ENCODE measurements at places on chromosomes 1 and 21.

DNA sequence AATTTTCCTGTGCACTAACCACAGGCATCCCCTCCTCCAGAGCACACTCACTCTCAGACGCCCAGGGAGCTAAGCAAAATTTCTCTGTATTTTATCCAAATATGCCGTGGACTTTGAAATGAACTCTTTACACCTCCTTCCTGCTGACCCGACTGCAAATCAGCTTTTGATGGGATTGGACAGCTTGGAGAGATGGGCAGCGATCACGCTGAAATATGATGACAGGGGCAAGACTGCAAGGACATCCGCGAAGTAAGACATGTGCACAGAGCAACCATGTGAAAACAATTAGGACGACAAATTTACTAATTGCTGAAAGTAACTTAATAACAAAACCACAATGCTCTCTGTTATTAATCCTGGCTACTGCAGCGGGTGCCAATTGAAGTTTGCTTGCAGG, 64.6 kb upstream of the CLDN14 start:
- no peak for DNase-seq

- no peak for DNase-seq
These were observed 63.5 kb downstream of the ETS2 start for GRCh38 chr21:38869196-38869595.

DNA sequence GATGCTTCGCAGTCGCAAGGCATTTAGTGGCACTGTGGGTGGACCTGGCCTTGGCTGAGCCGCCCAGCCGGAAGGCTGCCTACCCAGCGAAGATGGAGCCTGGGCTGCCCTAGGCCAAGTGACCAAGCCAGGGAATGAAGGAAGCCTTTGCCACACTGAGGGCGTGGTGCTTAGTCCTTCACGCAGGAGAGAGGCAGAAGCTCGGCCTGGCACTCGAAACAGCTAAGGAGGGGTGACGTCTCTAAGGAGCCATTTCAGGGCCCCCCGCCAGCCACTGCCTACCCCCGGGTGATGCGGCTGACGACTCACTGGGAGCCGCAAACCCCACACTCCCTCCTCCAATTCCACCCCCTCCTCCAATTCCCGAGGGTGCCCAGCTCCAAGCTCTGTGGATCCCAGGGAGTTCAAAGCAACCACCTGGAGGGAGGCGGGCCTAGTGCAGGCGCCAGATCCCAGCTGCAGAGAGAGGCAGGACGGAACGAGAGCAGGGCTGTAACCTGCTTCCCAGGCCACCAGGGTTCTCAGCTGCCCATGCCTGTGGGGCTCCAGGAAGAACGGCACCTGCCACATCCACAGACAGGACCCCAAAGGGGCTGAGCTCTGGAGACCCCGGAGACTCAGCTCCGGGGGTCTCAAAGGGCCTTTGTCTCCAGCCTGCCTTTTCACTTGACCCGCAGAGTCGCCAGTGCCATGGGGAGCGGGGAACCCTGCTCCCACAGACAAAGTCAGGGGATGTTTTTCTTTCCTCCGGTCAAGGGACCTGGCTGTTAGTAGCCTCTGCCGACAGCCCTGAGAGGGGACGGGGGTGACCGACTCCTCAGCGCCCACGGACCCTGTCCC, 75.8 kb downstream of the ARHGEF16 start:
- DNase-seq: no peak

DNA sequence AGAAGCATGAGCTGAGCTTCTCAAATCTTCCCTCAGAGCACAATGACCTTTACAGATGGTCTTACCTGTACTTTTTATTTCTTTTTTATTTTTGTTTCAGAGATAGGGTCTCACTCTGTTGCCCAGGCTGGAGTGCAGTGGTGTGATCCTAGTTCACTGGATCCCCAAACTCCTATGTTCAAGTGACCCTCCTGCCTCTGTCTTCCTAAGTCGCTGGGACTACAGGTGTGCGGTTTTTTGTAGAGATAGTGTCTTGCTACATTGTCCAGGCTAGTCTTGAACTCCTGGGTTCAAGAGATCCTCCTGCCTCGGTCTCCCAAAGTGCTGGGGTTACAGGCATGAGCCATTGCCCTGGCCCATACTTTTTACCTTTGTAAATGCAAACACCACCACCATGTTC, 56.0 kb upstream of the LPGAT1 start:
- no peak for DNase-seq

DNA sequence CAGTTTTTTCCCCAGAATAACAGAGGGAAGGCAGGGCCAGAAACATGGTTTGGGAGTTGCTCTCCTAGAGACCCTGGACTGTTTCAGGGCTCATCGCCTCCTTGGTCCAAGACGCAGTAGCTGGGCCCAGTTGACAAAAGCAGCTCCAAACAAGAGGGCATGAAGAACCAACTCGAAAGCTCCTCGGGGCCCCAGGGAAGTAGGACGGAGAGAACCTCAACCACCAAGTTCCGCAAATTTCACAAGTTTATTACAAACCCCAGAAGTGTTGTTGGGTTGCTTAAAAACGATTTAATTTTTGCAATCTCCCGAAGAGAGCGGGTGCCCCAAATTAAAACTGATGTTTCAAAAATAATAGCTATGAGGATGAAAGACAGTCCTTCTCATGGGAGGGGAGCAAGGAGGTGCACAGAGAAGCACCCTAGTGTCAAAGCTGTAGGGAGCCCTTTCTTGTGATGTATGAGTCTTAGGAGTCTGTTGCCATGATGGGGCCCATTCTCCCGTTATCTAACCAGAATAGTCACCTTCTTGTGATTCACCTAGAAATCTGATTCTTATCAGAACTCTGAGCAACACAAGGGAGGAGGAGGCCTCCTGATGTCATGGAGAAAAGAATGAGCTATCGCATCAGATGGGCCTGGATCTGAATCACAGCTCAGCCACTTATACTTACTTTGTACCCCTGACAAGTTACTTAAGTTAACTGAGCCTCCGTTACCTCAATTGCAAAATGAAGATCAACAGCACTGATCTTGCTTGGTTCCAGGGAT, 165.7 kb upstream of the IRF2BP2 start:
- DNase-seq: no peak

- DNase-seq: no peak
These were observed 2.1 kb upstream of the S100A11 start for GRCh38 chr1:152038871-152039270.

- no peak for DNase-seq
These were observed 33.6 kb downstream of the MAN1C1 start for GRCh38 chr1:25650289-25650576.

GRCh38 chr1:94922761-94923331, 4.1 kb downstream of the CNN3 start:
- no peak for DNase-seq

DNA sequence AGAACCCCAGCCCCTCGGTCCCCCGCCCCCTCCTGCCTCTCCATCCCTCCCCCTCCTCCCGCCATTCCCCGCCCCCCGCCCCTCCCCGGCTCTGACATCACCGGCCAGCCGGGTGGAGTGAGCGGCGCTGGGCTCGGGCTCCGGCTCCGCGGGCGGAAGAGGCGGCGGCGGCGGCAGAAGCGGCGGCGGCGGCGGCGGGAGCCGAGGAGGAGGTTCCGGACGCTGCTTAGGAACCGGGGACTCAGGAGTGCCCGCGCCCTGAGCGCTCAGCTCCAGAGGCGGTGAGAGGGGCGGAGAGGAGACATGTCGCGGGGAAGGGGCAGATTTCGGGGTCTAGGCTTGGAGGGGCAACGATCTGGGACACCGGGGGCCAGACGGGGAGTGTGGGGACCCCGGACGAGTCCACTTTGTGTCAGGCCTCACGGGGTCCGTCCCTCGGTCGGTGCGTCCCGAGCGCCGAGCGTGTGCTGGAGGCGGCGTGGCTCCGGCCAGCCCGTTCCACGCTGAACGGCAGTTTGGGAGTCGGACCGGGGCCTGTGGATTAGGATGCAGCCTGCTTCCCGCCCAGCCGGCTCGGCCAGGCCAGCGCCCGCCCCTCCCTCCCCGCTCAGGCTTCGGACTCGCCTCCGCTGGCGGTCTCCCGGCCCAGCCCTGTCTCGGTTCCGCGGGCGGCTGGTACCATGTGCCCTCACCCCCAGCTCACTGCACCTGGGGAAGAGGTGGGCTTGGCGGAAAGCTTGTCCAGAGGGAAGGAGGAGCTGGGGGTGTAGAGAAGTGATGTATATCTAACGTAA, at the start of gene PEA15:
TSS of gene PEA15 (plus strand) at position 143 of the 794 bp plus-strand sequence. CDS start 6,161 bp downstream, outside the sequence.
- DNase-seq: peak; percentile 62

- no peak for DNase-seq
These were observed 11.0 kb upstream of the REN start for GRCh38 chr1:204177133-204177532.
